Gastroesophageal sphincter (tissue), 4 donors: ENCODE measurements at places on chromosomes 6 and 20. TPM values are rescaled to one million over a fixed set of nuclear protein-coding genes. Genes with fewer than 3 reads are reported as not detected.

DNA sequence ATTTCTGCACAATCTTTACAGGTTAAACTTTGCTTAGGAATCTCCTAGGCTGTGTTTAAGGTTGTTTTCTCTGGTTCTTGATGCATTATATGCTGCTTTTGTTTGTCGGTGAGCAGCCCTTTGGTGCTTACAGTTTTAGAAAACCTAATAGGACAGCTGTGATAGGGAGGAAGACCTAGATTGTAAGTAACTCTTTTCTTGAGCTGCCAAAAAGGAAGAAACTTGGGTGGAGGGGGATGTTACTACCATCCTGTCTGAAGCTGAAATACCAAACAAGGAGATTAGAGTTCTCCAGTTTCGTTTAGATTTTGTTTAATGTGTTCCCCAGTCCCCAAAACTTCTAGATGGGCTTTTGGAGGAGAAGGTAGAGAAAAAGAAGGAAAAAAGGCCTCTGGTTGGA, 72.0 kb downstream of the ANKS1A start:
- no peak for ATAC-seq

GRCh38 chr6:110130362-110130761, 49.1 kb downstream of the WASF1 start:
- no peak for ATAC-seq

GRCh38 chr6:44630125-44631028, 242.9 kb downstream of the CDC5L start:
- ATAC-seq, result no peak

GRCh38 chr20:34402461-34402860, 39.4 kb downstream of the ITCH start:
- ATAC-seq, result no peak

MYBL2 gene
- total RNA-seq, result not detected

DNA sequence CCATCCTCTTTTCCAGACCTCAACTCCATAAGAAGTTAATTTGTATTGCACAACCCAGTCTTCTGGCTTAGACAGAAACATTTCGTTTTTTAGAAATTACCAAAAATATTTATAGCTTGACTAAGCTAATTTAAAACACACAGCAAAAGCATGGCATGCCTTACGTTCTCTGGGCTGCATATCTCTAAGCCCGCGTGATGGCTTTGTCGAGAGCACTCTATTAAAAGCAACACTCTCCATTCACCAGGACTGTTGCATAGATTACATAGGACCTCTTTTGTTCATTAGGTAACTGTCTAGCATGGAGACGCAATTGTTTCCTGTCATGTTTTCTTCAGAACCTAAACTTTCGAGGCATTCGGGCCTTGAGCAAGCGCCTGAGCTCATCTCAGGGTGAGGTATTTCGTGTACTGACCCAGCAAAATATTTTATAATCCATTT, 104.5 kb downstream of the IBTK start:
- ATAC-seq, result no peak

DNA sequence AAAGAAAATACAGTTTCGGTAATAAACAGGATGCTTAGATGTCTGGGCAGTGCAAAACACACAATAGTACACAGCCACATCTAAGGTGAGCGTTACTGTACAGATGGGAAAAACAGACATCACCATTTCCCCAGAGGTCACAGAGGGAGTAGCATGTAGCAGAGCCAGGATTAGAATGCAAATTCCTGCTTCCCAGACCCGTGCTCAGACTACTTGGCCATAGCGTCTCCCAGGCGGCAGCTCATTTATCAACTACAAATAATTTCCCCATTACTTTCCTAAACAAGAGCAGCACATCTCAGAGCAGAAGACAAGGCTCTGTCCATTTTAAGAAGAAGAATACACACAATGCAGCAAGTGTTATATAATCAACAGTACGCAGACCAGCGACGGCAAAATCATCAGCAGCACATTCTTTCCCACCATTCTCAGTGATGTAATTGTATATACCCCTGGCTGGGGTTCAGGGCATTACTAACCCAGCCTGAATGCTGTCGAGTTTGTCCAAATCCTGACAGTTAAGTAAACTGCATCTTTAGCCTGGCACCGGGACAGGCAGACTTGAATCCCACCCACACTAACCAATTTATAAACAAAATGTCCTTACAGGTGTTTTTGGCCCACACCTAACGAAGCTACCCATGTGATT, 61.9 kb downstream of the CNKSR3 start:
- peak; percentile 93 for ATAC-seq

KCNK15 gene
- total RNA-seq, result 1.9 TPM

DNA sequence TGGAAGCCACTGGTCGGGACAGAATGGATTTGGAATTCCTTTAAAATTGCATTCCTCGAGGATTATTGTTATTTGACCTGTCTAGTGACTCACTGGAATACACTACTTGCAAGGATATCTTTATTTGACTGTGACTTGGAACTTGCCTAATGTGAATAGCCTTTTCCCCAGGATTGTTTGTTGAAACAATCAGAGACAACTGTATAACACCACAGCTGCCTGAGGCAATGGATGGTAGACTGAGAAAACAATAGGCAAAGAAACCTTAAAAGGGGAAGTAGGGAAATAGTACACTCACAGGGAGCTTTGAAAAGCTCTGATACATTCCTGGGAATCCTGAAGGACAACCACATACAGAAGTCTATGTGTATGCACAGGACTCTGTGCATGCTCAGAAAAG, 465.3 kb downstream of the BMP2 start:
- ATAC-seq, result no peak
